SJSA1 (cell line): ENCODE measurements at places on chromosomes 4 and X. TPM values are rescaled to one million over a fixed set of nuclear protein-coding genes. Genes with fewer than 3 reads are reported as not detected.

GRCh38 chrX:50594788-50595187, 124.2 kb upstream of the DGKK start:
- H3K27me3 ChIP-seq: no peaks in the 10 kb centered on the region
- peak; percentile 6 for DNase-seq
- peaks cover 5% of the 10 kb centered on the region for H3K4me1 ChIP-seq
- no peak overlapping the region for H3K4me3 ChIP-seq
- H3K36me3 ChIP-seq: no peaks in the 10 kb centered on the region

DNA sequence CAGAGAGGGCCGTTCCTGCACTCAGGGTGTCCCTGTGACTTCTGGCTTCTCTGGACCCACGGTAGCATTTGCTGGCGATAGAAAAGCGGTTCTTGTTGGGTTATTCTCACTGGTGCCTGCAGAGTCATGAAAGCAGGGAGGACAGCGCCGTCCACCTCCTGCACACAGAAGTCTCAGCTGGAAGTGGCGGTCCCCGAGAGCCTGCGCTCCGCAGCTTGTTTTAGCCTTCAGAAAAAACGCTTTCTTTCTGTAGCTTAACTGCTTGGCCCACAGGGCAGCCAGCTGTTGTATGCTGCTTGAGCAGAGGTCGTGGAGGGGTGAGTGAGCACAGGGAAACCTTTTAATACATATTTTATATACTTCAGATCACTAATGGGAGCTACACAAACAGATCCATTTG, 400.7 kb upstream of the FAT1 start:
- no peak for DNase-seq
- peaks cover 21% of the 10 kb centered on the region for H3K4me1 ChIP-seq
- no peak overlapping the region for H3K27ac ChIP-seq
- H3K4me3 ChIP-seq: no peak overlapping the region
- no peaks in the 10 kb centered on the region for H3K36me3 ChIP-seq
- H3K27me3 ChIP-seq: no peaks in the 10 kb centered on the region

- H3K27ac ChIP-seq: no peak overlapping the region
- DNase-seq: peak; percentile 54
- H3K4me1 ChIP-seq: no peaks in the 10 kb centered on the region
- H3K36me3 ChIP-seq: no peaks in the 10 kb centered on the region
- no peaks in the 10 kb centered on the region for H3K27me3 ChIP-seq
Observed at GRCh38 chr4:7539659-7540058, 104.9 kb upstream of the PSAPL1 start.

DNA sequence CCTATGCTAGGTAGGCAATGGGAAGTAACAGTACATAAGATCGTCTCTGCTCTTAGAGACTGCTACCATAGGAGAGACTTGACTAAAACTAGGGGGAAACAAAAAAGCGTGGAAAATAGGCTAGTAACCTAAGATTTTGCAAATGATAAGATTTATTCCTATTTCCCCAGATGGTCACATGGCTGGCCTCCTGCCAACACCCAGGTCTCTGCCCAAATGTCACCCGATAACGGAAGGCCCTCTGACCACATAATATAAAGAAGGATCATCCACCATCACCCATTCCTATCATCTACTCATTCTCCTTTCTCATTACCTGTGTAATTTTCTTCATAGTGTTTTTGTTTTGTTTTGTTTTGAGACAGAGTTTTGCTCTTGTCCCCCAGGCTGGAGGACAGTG, 4.7 kb downstream of the LAMP2 start:
- no peak overlapping the region for H3K4me3 ChIP-seq
- no peak overlapping the region for H3K27ac ChIP-seq
- no peaks in the 10 kb centered on the region for H3K27me3 ChIP-seq
- peaks cover 3% of the 10 kb centered on the region; the same call in 1 of the 2 replicates for H3K36me3 ChIP-seq
- H3K4me1 ChIP-seq: 0 out of 2 replicates have a peak, but pooled peaks cover 3% of the 10 kb centered on the region

- no peak for DNase-seq
- H3K27me3 ChIP-seq: no peaks in the 10 kb centered on the region
- H3K4me3 ChIP-seq: no peak overlapping the region
- no peak overlapping the region for H3K27ac ChIP-seq
Observed at GRCh38 chr4:141912831-141913230, 276.4 kb downstream of the IL15 start.

GRCh38 chrX:102517326-102517725, 787 bp upstream of the TMSB15A start:
- H3K4me3 ChIP-seq: no peak overlapping the region
- DNase-seq: no peak
- no peaks in the 10 kb centered on the region for H3K36me3 ChIP-seq
- H3K27ac ChIP-seq: no peak overlapping the region

- H3K27ac ChIP-seq: no peak overlapping the region
- no peaks in the 10 kb centered on the region for H3K36me3 ChIP-seq
- H3K4me1 ChIP-seq: peaks cover 27% of the 10 kb centered on the region
- no peaks in the 10 kb centered on the region for H3K27me3 ChIP-seq
Observed at GRCh38 chrX:2965965-2966364, 36.8 kb upstream of the ARSD start.

GRCh38 chr4:52701207-52701606, 42.1 kb upstream of the USP46 start:
- H3K4me1 ChIP-seq: peaks cover 4% of the 10 kb centered on the region; the same call in 1 of the 2 replicates
- no peak overlapping the region for H3K4me3 ChIP-seq
- no peaks in the 10 kb centered on the region for H3K27me3 ChIP-seq
- H3K27ac ChIP-seq: no peak overlapping the region
- no peak for DNase-seq

DNA sequence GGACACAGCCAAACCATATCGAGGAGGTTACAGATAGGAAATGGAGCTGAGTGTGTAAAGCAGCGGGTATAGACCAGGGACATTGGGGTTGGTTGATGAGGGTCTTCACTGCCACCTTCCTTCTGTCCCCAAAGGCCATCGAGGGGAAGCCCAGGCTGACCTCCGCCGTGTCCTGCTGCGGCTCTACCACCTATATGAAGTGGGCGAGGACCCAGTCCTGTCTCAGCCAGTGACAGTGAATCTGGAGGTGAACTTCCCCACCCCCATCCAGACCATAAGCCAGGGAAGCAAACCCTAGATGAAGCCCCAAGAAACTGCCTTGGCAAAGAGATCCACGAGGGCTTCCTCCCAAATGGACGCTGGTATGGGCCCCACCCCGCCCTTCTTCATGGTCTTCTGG, 23.2 kb upstream of the MRFAP1 start:
- H3K36me3 ChIP-seq: no peaks in the 10 kb centered on the region
- H3K4me1 ChIP-seq: no peaks in the 10 kb centered on the region
- no peaks in the 10 kb centered on the region for H3K27me3 ChIP-seq

- no peak overlapping the region for H3K4me3 ChIP-seq
- H3K27me3 ChIP-seq: no peaks in the 10 kb centered on the region
- DNase-seq: peak; percentile 42
- H3K27ac ChIP-seq: no peak overlapping the region
Observed at GRCh38 chrX:24259544-24260240, 54.2 kb downstream of the SUPT20HL2 start.

DNA sequence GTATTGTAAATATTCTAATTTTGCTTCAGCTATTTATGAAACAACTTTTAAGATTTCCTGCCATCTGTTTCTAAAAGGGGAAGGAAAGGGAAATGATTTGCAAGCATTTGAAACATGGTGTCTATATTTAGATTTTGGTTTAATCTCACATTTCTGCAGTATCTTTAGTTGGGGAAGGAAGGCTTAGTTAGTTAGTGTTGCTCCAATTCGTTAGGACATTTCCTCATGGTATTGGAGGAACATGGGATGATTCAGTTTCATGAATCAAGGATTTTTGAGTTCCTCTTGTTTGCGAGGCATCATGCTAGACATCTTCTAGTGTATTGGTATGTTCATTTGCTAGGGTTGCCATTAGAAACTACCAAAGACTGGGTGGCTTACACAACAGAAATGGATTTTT, 20.5 kb upstream of the TMEM192 start:
- H3K4me1 ChIP-seq: no peaks in the 10 kb centered on the region
- H3K36me3 ChIP-seq: no peaks in the 10 kb centered on the region
- no peak overlapping the region for H3K4me3 ChIP-seq
- no peak for DNase-seq
- H3K27ac ChIP-seq: no peak overlapping the region

GRCh38 chr4:80387390-80388283, 52.1 kb downstream of the CFAP299 start:
- H3K4me3 ChIP-seq: no peak overlapping the region
- H3K27me3 ChIP-seq: no peaks in the 10 kb centered on the region
- no peak overlapping the region for H3K27ac ChIP-seq

DNA sequence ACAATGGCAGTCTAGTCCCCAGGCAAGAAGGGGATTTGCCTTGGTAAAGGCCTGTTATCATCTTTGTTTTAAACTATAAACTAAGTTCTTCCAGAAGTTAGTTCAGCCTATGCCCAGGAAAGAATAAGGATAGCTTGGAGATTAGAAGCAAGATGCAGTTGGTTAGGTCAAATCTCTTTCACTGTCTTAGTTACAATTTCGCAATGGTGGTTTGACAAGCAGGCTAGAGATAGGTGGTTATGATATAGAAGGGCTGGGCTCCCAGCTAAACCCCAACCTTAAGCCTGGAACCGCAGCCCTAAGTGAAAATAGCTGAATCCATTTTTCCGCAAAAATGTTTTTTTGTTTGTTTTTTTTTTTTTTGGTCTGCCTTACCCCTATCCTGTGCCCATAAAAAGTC, 41.8 kb upstream of the NEIL3 start:
- H3K36me3 ChIP-seq: no peaks in the 10 kb centered on the region
- no peak overlapping the region for H3K4me3 ChIP-seq
- H3K27ac ChIP-seq: no peak overlapping the region
- no peaks in the 10 kb centered on the region for H3K4me1 ChIP-seq

GRCh38 chr4:38178392-38178995, 218.3 kb downstream of the PTTG2 start:
- DNase-seq: no peak
- no peaks in the 10 kb centered on the region for H3K27me3 ChIP-seq
- H3K36me3 ChIP-seq: no peaks in the 10 kb centered on the region
- H3K27ac ChIP-seq: no peak overlapping the region

GRCh38 chr4:83255584-83255983, 29.0 kb downstream of the COQ2 start:
- H3K36me3 ChIP-seq: peaks cover 3% of the 10 kb centered on the region; the same call in 1 of the 2 replicates
- H3K4me3 ChIP-seq: no peak overlapping the region
- H3K27ac ChIP-seq: peak overlapping the region; percentile 74
- peaks cover 82% of the 10 kb centered on the region for H3K4me1 ChIP-seq
- peak; percentile 72 for DNase-seq

DNA sequence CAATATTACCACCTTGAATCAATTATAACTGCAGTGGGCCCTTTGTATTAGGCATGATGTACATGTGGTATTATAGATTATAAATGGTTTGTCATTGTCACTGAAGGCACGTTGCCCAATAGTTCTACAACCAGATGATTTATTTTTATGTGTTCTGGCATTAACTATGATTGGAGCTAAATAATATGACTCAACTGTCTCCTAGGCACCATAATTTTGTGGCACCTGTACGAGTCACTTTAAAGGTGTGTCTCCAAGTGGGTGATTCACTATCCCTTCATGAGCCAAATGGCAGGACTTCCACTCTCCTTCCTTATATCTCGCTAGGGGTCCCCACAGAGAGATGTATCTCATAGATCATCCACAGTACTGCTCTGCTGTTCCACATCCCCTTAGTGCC, 6.1 kb upstream of the SMPX start:
- no peak for DNase-seq
- no peaks in the 10 kb centered on the region for H3K36me3 ChIP-seq
- no peak overlapping the region for H3K27ac ChIP-seq
- no peaks in the 10 kb centered on the region for H3K4me1 ChIP-seq
- no peaks in the 10 kb centered on the region for H3K27me3 ChIP-seq

The GAGE2A gene
- total RNA-seq: not detected in 2 replicates

The MAGEB10 gene
- total RNA-seq: not detected in 2 replicates

The EDA2R gene
- total RNA-seq: 2.1 and 6.6 TPM in 2 replicates

The USP17L13 gene
- total RNA-seq: not detected in 2 replicates

The VEGFD gene
- total RNA-seq: not detected in 2 replicates

The NPNT gene
- total RNA-seq: not detected in 2 replicates

The S100G gene
- not detected in 2 replicates for total RNA-seq

The PARM1 gene
- not detected in 2 replicates for total RNA-seq
